ENCODE measurements at places on chromosomes 6 and 20.

DNA sequence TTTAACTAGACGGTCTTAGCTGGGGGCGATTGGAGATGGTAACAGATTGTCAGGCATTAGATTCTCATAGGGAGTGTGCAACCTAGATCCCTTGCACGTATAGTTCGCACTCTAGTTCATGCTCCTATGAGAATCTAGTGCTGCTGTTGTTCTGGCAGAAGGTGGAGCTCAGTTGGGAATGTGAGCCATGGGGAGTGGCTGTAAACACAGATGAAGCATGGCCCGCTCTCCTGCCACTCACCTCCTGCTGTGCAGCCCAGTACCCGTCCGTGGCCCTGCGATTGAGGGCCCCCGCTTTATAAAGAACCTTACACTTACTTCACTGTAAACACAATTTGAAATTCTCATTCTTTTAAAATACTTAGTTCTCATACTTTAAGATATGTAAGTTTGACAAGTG, 339.4 kb downstream of the CDH26 start:
- DNase-seq, result peak; percentile 1

DNA sequence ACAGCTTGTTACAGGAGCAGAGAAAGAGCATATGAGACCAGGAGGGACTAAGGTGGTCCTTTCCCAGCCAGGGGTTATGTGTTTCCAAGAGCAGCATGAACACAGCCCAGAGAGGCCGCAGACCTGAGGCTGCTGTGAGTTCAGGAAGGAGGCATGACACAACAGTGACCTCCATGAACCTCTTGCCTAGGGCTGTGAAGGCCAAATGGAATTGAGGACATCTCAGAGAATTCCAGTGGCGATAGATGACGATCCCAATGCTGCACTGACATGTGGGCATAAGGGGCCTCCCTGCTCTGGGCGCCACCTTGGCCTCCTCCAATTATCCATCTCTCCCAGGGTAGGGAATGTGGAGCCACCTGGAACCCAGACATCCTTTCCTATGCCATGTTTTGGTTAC, 79.9 kb upstream of the FUCA2 start:
- no peak for DNase-seq

DNA sequence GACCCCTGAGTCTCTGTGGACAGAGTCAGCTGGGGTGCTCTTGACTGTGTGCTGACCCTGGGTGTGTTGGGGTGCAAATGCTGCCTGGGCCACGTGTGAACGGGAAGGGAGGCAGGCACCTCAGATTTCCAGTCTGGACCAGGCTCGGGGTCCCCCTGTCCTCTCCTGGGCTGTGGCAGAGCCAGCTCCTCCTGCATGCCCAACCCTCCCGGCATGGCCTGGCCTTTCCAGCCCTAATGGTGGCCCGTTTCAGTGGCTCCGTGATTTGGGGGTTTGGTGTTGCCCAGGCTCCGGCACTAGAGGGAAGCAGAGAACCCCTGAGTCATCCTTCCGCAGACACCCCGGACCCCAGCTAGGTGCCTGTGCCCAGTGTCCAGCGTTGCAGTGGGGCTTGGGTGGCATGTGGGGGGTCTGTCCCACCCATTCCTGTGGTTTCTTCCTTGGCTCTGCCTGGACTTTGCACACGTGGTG, 9.1 kb downstream of the RBM38 start:
- DNase-seq, result no peak

DNA sequence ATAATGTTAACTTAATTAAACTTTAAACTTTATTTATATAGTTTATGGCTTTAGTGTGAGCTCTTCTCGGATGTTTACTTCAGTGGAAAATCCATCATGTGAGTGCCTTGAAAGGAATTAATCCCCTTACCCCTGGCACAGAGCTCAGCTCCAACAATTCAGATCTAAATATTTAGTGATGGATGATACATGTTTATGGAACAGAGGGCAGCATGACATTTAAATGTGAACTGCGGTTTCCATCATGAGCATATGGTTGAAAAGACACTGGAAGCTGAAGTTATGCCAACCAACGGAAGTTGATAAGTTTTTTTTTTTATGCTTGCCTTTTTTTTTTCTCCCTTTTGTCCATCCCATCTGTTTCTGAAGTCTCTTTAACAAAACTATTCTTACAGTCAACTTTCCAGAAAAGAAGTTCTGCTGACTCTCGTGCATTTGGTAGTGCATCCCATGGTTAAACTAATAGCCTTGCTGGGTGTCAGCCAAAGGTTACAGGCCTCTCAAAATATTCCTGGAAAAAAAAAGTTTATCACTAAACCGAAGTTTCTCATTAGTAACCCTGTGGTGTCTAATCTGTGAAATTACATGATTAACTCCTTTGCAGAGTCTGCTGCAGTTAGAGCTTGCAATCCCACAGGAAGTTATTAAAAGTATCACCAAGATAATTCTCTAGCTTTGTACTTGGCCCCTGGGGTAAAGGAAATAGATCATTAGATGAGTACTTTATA, 243.9 kb upstream of the TCF21 start:
- no peak for DNase-seq
